ENCODE measurements at places on chromosomes 2 and 18.

DNA sequence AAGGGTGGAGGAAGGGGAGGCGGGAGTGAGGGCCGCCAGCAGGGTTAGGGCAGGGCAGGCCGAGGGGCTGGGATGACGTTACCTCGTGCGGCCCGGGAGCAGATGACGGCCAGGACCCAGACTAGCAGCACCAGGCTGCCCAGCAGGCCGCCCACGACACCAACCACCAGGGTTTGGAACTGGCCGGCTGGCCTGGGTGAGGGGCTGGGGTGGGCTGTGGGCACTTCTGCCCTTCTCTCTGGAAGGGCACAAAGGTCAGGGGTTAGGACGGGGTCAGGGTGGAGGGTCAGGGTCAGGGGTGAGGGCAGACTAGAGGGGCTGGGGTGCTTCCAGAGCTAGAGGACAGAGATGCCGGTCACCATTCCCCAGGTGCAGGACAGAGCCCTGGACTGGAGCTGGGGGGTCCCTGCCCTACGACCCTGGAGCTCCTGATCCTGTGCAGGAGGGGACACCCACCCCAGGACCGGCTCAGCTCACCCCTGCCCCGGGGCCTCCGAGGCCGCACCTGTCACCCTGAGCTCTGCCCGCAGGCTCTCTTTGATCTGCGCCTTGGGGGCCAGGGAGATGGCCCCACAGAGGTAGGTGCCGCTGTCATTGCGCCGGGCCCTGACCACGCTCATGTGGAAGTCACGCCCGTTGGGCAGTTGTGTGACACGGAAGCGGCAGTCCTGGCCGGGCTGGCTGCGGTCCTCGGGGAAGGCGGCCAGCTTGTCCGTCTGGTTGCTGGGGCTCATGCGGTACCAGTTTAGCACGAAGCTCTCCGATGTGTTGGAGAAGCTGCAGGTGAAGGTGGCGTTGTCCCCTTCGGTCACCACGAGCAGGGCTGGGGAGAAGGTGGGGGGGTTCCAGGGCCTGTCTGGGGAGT, 6.3 kb downstream of the PDCD1 start:
- no peak for DNase-seq

DNA sequence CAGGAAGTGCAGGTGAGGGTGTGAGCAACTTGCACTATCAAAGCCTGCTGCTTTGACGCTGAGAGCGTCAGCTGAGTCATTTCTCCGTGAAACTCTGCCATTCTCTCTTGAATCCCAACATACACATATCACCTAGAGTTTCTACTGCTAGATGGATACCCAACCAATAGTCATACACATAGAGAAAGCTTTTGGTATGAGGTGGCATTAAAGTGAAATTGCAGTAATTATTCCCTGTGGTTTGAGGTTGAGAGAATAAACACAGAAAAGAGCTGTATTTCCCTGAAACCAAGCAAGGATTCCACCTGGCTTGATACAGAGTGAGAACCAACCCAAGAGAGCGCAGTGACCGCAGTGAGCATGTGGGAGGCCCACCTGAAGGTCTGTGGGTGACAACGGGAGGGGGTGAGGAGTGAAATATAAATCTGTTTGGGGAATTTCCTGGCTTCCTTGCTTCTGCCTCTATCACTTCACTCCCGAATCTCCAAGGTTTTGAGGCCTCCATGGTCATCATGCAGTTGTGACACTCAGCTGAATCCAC, 28.8 kb upstream of the TMEM18 start:
- no peak for DNase-seq

- DNase-seq, result no peak
Observed at GRCh38 chr2:85401464-85401805, 8.7 kb downstream of the CAPG start.

GRCh38 chr18:44681076-44681970, 635 bp downstream of the SETBP1 start:
- DNase-seq, result no peak

GRCh38 chr2:143347901-143348414, 218.7 kb downstream of the ARHGAP15 start:
- no peak for DNase-seq

DNA sequence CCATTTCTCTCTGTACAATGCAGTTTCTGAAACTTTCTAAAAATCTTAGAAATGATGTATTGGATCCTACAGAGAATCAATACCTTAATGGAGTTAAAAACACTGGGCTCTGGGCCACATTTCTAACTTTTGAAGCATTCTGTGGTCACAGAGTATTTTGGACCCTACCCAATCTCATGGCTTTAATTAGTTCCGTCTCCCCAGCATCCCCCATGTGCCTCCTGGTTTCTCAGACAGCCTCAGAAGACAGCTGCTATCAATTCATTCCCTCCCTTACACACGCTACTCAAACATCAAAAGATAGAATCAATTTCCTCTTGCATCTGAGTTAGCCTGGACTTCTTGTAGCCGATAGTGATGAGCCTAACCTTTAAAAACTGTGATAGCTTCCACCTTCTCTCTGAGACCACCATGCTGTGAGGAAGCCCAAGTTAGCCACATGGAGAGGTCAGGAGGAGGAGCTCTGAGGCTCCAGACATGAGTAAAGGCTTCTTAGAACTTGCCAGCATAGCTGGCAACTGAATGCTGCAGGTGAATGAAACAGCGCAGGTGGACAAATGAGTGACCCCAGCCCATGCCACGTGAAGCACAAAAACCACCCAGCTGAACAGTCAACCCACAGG, 10.4 kb downstream of the ADCY3 start:
- no peak for DNase-seq

GRCh38 chr2:170500770-170501169, 214.4 kb upstream of the SP5 start:
- no peak for DNase-seq

GRCh38 chr2:191976436-191976835, 129.5 kb upstream of the CAVIN2 start:
- no peak for DNase-seq

GRCh38 chr2:235054475-235054874, 102.7 kb downstream of the SH3BP4 start:
- DNase-seq, result no peak

- DNase-seq, result no peak
Observed at GRCh38 chr2:28389399-28390240, 3.0 kb upstream of the FOSL2 start.

DNA sequence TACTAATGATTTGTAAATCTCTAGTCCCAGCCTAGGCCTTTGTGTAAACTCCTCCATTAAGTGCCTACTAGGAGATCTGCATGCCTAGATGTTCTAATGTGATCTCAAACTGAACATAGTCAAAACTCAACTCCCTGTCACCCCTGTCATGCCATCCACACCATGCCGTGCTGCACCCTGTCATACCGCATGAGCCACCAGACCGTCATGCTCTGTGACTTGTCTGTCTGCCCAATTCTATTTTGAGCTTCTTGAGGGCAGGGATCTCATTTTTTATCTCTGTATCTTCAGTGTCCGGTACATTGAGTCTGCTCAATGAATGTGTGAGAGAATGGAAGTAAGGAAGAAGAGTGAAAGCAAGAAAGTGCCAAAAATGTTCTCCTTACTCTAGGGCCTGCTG, 35.5 kb downstream of the GREB1L start:
- DNase-seq, result no peak

- DNase-seq, result no peak
Observed at GRCh38 chr2:118090387-118091139, 2.3 kb downstream of the INSIG2 start.

- no peak for DNase-seq
Observed at GRCh38 chr18:36200354-36200771, 13.1 kb downstream of the MOCOS start.

GRCh38 chr2:191009541-191010374, 4.2 kb downstream of the STAT1 start:
- DNase-seq, result no peak

DNA sequence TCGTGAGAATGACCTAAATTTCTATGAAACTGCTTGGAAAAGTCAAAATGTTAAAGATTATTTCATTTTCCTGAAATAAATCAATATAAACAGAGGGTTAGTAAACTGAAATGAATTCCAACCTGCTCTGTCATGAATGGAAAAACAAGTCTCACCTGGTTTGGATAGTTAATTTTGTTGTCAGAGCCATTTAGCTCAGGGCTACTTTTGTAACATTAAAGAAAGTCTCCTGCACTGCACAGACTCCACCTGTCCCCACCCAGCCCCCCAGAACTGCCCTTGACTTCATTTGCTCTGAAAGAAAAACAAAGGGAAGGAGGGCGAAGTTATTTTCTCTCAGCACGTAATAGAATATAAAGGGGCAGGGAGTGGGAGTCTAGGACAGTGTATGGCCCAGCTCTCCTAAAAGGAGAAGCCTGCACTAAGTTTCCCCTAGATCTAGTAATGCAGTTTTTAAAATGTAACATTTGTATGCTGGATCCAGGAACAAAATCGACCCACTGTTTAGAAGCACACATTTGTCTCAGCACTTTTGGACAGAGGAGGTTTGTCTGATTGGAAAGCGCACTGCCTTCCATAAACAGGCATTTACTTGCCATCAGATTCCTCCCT, 54.2 kb upstream of the ACSL3 start:
- DNase-seq, result no peak

DNA sequence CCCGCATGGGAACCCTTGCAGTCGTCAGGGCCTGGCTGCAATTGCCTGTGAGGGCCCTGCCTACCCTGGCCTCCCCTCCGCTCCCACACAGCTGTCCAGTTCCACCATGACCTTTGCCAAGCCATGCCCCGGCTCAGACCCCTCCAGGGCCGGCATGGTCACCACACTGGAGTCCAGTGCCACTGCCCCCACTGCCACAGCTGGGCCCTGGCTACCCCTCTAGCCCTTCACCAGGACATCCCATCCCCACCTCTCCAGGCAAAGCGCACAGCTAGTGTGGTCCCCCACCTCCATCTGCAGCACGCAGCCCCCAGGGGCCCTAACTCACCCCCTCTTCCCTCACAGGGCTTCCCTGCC, 70.3 kb upstream of the SMAD7 start:
- DNase-seq, result no peak

Measured in HEK293T (cell line).